Effector CD8-positive, alpha-beta T cell (primary cell): ENCODE measurements at places on chromosomes 12 and 14.
A peak's percentile ranks its signal among the peaks of the same experiment; 100 is the strongest.

DNA sequence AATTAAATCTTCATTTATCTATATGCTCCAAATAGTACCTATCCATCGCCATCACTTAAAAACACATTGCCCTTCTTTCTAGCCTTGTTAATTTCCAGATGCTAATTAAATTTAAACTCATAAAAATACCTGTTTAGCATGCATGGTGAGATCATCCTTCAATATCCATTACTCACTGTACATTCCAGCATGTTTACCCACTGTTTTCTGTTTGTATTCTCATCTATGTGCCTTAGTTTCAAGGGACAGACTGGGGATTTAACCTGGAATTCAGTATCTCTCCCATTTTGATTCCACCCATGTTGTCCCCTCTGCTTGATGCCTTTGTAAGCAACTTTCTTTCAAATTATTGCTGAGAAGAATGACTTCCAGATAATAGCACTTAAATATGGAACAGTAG, 208.0 kb downstream of the SPTSSA start:
- no peak for DNase-seq

GRCh38 chr12:130364578-130364977, 26.9 kb downstream of the PIWIL1 start:
- DNase-seq = no peak

GRCh38 chr12:85299053-85299452, 19.0 kb downstream of the ALX1 start:
- DNase-seq = no peak

DNA sequence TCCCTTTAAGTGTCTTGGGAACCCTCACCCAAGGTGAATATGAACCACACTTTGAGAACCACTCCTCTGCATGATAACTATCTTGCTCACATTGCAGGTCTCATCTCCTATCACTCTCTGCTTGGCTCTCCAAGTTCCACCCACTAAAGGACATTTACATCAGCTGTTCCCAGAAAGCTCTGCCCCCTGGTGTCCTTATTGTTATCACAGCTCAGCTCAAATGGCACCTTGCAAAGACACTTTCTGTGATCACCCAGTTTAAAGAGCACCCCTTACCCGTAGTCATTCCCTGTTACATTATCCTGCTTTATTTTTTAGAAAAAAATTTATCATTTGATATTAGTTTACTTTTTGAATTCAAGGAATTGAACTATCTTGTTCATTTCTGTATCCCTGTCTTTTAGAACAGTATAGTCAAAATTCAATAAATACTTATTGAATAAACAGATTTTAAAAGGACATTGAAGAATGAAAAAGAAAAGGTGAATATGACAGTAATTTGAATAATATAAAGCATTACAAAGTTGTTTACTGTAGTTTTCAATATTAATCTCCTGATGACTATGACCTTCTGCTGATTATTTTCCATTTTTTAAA, 20.5 kb upstream of the GUCY2C start:
- DNase-seq = peak; percentile 10

DNA sequence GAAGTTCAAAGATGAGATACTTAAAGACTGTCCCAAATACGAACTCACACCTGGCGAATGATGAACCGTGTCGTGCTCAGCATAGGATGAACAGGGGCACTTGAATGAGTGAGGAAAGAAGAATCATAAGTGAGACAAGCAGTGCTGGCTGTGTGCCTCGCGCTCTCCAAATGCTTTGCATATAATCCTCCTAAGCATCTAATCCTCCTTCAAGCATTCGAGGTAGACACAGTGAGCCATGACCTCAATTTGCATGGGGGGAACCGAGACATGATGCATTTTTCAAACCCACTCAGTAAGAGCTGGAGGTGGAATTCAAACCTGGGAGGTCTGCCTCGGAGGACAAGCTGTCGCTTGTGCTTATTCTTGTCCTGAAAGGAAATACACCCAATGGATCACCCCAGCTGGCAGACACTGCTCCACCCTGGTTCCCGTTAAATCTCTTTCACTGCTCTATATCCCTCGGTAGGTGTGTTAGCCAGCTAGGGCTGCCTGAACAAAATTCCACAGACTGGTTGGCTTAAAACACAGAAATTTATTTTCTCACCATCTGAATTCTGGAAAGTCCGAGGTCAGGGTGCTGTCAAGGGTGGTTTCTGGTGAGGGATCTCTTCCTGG, 274.0 kb downstream of the SLC15A4 start:
- DNase-seq = no peak

DNA sequence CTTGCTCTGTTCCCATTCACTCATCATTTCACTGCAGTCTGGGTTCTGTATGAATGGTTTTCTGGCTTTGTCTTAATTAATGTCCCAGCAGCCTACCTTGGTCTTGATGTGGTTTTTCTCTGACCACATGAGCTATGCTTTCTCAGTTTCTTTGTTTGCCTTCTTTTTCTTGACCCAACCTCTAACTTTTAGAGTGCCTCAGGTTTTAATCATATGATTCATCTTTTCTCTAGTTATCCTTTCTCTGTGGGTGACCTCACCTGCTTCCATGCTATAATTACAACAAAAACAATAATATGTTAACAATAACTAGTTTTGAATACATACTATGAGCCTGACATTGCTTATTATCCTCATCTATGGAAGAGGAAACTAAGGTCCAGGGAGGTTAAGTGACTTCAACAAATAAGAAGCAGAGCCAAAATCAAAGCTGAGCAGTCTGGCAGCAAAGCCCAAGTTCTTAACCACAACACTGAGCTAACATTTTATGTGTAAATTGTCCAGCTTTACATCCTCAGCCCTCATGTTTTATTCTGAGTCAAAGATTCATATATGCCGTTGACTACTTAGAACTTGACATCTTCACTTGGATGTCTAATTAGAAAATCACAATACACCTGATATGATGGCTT, 4.7 kb upstream of the EPYC start:
- no peak for DNase-seq

GRCh38 chr12:51941604-51942003, 9.9 kb upstream of the ACVR1B start:
- no peak for DNase-seq

DNA sequence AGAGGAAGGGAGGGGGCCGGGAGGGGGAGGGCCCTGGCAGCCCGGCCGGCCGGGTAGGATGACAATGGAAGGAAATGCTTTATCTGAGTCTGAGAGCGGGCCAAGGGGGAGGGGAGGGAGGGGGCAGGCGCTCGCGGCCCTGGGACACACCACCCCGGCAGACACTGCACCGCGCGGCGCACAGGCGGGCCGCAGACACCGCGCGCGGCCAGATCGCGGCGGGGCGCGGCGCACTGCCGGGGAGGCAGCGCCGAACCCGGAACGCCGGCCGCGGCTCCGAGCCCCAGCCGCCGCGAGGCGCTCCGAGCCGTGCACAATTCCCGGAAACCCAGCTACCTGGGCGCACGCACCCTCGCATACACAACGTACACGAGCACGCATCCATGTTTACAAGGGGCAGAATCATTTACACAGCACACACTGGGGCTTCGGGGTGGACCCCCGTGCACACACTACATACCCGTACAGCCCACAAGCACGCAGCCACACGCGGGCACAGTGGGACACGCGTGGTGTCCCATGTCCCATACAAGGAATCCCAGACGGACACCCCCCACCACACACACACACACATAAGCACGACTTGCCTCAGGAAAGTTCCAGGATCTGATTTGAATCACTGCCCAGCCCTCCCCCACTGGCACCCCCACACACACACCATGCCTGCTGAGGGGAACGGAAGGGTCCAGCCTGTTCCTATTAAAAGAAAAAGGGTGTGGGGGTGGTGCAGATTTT, at the start of gene HDAC7:
Gene HDAC7 (minus strand): TSS at position 8 of the 735 bp plus-strand sequence. CDS start 118 bp downstream, outside the sequence.
- peak; percentile 42 for DNase-seq

- no peak for DNase-seq
Observed at GRCh38 chr14:24316597-24316950, 5.3 kb downstream of the LTB4R start.

- no peak for DNase-seq
Observed at GRCh38 chr12:52010152-52010622, 3.4 kb downstream of the TAMALIN start.

DNA sequence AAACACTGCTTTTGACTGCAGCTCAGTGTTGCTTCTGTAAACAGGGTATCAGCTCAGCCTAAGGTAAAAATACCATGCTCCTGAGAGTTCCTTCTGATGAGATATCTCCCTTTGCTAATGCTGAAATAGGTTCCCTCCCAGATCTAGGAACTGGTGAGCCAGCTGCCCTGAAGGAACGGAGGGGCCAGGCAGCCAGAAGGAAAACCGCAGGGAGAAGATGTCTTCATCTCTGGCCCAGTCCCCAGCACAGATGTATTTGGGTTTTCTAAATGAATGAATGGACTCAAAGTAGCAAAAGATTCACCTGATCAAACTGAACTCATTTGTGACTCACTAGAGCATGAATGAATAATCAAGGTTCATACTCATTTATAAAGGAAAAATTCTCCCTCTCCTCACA, 247.8 kb downstream of the MSRB3 start:
- no peak for DNase-seq

- DNase-seq = peak; percentile 63
Observed at GRCh38 chr14:22872033-22872832, 693 bp downstream of the LRP10 start.

GRCh38 chr12:132881818-132882217, 5.6 kb downstream of the CHFR start:
- no peak for DNase-seq

GRCh38 chr14:64549791-64550620, at the start of gene PPP1R36:
Gene PPP1R36, plus strand, starts transcription at chr14:64549961. Its CDS starts 37 bp downstream, at chr14:64549998.
- DNase-seq = no peak

GRCh38 chr14:22190411-22191191, 398.4 kb downstream of the DAD1 start:
- no peak for DNase-seq

DNA sequence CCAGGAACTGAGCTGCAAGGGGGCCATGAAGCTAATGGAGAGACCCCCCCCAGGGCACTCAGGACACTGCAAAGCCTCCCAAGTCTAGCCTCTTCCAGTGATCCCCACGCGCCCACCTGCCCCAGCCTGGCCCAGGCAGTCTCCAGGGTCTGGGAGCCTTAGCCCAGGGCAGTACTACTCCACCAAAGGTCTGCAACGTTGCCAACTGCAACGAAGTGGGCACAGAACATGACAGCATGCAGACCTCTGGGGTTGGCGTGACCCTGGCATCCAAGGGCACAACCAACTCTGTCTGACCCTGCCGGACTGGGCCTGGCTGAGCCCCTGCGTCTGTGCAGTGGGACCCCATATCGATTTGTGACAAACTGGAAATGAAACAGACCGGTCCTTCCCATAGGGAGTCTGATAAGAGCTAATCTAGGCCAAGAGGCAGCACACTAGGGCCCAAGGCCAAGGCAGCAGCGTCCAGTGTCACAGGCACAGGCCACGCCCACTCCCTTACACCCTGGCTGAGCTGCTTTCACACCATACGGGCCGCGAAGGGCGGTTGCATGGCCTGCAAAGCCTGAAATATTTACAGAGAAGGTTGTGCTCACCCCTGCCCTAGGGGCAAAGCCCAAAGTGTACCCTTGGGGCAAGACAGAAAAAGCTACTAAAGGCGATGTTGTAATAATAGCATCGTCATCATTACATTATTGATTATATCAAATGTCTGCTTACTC, 76.7 kb downstream of the NCOR2 start:
- DNase-seq = no peak

GRCh38 chr14:71734885-71735284, 197.3 kb upstream of the RGS6 start:
- no peak for DNase-seq

DNA sequence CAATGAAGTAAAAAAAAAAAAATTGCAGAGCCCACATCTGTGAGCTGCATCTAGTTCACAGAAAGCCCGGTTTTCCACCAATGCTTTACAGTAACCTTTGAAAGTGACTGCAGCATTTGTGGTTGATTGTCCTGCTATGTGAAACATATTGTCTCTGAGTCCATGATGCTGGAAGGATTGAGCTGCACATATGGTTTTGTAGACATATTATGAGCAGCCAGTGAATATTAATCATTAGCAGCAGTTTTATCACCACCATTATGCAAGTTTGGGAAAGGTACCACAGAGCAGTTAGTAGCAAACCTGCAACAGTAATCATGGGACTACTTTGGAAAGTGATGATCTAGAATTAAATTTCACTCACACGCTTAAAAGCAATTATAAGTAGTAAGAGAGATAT, 151.5 kb upstream of the PRICKLE1 start:
- no peak for DNase-seq

DNA sequence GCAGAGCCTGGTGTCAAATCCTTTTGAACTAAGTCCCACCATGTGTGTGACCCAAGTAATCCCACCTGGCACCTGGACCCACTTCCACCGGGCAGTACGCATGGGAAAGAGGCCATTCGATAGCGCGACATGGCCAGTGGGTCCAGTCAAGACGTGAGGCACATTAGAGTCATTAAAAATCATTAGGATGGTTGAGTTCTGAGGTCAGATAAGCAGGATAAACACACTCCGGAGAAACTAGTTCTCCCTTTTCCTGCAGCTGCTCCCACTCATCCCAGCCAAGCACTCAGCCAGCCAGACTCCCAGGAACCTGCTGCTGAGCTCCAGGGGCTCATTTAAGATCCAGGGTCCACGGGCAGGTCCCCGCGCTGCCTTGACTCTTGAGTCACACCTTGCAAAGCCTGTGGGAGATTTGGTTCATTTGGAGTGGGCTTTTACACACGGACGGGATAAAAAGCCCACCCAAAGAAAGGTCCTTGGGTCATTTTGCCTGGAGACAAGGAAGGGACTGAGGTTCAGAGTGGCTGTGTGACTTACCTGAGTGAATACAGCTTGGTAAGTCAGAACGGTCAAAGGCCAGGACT, 313.9 kb downstream of the BCL11B start:
- no peak for DNase-seq

- DNase-seq = no peak
Observed at GRCh38 chr14:30333934-30334333, 225.0 kb upstream of the G2E3 start.

DNA sequence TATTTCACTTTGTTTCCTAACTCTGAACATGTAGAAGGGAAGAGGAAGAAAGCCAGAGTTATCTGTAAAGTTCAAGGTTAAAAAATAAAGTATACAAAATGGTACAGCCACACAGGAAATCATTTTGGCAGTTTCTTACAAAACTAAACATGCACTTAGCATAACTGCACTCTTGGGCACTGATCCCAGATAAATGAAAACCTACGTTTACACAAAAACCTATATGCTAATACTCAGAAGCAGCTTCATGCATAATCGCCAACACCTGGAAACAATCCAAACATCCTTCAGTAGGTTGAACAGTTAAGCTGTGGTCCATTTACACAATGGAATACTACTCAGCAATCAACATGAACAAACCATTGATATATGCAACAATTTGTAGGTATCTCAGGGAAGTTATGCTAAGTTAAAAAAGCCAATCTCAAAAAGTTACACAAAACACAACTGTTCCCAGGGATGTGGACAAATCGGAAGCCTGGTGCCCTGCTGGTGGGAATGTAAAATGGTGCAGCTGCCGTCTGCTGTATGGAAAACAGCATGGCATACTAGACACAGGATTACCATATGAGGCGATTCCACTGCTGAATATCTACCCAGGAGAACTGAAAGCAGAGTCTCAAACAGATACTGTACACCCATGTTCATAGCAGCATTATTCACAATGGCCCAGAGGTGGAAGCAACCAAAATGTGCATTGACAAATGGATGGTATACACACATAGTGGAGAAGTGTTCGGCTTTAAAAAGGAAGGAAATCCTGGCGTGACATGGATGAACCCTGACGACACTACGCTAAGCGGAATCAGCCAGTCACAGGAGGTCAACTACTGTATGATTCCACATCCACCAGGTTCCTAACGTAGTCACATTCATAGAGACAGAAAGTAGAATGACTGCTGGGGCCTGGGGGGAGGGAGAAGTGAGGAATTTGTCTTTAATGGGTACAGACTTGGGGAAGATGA, 37.7 kb downstream of the NRDE2 start:
- no peak for DNase-seq

GRCh38 chr14:83558946-83559345, 1971.0 kb upstream of the FLRT2 start:
- DNase-seq = no peak
